Activated naive CD8-positive, alpha-beta T cell treated with anti-CD3 and anti-CD28 coated beads, Interleukin-2, amount 10 ng/mL, durations not matched to agents 7 days and 5 days (primary cell): ENCODE measurements at places on chromosomes 16 and 17. TPM values are rescaled to one million over a fixed set of nuclear protein-coding genes. Genes with fewer than 3 reads are reported as not detected.

VWA3A gene
- total RNA-seq: 0.51 TPM

CEP20 gene
- 36.6 TPM for total RNA-seq

MYADML2 gene
- total RNA-seq: not detected

LRRC37A gene
- total RNA-seq: 7.6 TPM

TEKT1 gene
- total RNA-seq: not detected

ATPAF2 gene
- total RNA-seq: 22.9 TPM

SLC5A11 gene
- 0.75 TPM for total RNA-seq

WFDC1 gene
- not detected for total RNA-seq

HOXB7 gene
- total RNA-seq: 1.0 TPM

MYH13 gene
- total RNA-seq: not detected

TEKT3 gene
- not detected for total RNA-seq

KCTD13 gene
- 50.0 TPM for total RNA-seq

CCDC200 gene
- 0.45 TPM for total RNA-seq

SLC5A2 gene
- total RNA-seq: 1.0 TPM

EIF3CL gene
- total RNA-seq: 65.1 TPM

TAF1C gene
- total RNA-seq: 70.8 TPM

PPP1R27 gene
- total RNA-seq: not detected

ATP2C2 gene
- total RNA-seq: not detected

HBA2 gene
- not detected for total RNA-seq

ZFP90 gene
- 53.5 TPM for total RNA-seq

NUPR1 gene
- 0.20 TPM for total RNA-seq

MYH8 gene
- not detected for total RNA-seq

GRCh38 chr16:66271074-66272060 lies 95.1 kb upstream of the CDH5 start:
- DNase-seq: no peak

GRCh38 chr17:67015001-67015400 lies 29.4 kb upstream of the CACNG1 start:
- no peak for DNase-seq

DNA sequence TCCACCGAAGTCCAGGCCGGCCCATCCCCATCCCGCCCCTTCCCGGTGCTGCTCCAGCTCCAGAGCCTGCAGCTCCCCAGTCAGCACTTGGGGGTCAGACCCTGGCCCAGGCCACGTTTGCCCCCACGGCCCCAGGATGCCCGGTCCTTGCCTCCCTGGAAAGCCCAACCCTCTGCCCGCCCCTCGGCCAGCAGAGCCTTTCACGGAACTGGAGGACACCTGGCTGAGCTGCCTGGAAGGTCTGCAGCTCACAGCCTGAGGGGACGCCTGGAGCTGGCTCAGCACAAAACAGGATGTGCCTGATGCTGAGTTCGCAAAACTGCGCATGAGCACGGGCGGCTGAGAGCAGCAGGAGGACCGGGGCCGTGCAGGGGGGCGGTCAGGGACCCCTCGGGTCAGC lies 29.7 kb upstream of the SSTR5 start:
- DNase-seq: no peak

DNA sequence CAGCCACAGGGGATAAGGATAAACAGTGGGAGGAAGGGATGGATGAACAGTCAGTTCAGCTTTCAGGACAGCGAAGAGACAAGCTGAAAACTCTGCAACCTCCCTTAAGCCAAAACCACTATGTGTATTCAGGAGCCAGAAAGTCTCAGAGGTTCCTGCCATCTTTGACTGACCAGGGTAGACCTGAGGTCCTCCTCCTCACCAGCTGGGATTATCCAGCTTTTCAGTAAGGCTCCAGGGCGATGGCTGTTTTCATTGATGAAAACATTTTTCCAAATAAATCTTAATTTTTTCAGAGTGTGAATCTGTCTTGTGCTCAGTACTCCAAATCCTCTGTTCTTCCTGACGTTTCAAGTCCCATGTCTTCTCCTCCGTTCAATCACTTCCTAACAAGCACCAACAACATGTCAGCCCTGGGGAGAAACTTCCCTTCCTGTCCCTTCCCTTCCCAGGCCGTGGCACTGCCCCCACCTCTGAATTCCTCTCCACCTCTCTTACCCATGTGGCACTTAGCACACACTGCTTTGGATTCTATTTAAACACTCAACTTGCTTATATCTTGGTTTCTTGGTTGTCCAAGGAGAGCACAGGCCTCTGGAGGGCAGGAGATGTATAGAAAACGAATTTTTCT lies 5.2 kb downstream of the HSDL1 start:
- DNase-seq: no peak

DNA sequence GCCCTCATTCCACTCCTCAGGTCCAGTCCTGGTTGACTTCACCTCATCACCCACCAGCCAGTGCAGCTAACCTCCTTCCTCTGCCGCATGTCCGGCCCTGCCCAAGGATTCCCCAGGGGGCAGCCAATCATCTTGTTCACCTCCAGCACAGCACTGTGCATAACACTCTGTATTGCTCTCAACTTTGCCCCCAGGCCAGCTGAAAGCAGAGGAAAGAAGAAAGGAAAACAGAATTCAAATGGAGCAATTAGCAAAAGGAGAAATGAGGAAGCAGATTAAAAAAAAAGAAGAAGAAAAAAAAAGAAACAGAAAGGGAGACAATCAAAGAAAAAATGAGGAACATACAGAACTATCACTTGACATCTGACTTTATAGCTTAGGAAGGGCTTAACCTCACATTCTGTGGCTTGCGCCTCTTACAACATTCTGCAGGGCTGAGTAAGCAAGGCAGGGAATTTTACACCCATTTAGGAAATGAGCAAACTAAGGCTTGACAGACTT lies 26.1 kb downstream of the GAS7 start:
- DNase-seq: no peak

GRCh38 chr17:46813920-46814319 lies 4.6 kb downstream of the WNT3 start:
- DNase-seq: no peak

DNA sequence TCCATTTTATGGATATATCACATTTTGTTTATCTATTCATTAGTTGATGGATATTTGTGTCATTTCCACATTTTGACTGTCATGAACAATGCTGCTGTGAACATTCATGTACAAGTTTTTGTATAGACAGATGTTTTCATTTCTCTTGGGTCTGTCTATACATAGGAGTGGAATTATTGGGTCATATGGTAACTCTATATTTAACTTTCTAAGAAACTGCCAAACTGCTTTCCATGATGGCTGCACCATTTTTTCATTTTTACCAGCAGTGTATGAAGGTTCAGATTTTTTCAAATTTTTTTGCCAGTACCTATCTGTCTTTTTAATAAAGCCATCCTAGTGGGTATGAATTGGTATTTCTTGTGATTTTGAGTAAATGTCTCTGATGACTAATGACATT lies 15.5 kb downstream of the NFAT5 start:
- no peak for DNase-seq

DNA sequence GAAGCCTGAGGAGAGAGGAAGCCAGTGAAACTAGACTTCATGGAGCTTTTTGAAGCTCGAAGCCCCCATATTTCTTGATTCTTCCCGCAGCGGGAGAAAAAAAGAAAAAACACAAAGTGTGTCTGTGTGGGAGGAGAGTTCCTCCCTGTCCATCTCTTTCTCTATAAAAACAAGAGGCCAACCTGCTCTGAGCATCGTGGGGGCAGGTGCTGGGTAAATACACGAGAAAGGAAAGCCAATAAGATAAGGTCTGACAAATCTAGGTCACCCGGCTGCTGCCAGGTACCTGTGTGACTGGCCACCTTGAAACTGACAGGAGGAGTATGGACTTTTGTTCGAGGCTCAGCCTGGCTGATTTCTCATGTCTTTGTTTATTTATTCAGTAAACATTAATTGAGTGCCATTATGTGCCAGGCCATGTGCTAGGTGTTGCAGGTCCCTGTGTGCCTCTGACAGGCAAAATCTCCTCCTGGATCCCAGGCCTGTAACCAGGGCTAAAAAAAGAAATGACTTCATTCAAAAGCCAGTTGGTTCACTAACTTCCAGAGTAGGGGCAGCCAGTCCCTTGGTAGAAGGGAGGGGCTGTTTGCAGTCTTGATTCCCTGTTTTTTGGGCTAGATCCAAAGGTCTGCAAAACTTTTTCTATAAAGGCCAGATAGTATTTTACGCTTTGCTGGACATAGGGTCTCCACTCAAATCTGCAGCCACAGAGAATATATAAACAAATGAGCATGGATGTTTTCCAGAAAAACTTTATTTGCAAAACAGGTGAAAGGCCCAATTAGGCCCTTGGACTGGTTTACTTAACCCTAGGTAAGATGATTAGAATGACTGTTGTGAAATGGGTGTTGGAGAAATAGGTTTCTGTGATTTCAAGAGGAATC lies 35.6 kb downstream of the YPEL2 start:
- no peak for DNase-seq

DNA sequence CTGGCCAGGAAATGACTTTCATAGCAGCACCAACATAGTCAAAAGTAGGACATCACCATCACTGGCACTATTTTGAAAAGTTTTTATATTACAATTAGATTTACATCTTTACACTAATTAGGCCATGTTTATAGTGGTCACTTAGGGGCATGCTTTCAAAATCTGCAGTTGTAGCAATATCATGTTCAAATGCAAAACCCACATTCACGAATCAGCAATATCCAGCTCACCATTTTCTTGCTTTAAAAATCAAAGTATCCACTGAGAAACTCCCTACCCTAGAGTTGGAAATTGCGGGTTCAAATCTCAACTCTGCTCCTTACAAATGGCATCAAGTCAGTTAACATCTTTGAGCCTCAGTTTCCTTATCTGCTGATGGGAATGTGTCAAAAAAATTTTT lies 237.4 kb downstream of the ZFHX3 start:
- DNase-seq: no peak

DNA sequence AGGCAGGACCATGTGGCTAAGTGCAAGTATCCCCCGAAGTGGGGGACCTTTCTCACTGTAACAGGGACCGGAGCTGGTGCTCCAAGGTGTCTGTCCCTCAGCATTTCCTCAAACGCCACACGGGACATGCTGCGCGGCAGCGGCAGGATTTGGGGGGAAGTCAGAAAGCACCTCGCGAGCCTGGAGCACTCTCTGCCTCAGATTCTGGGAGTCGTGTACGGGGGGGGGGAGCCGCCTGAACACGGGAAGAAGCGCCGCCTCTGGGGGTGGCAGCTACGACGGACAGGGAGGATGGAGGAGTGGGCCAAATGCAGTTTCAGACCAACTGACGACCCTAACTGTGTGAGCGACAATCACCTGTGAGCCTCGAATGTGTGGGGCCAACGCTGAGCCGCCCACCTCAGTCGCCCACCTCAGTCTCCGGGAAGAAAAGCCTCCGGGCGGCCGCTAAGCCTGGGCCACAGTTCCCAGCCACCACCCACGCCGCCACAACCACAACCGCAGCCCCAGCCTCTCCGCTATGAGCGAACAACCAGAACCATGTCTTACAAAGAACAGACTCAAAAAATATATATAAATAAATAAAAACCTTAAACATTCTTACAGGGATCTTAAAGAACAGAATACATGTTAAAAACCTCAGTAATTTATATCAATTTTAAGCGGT lies 8.8 kb upstream of the TRAP1 start:
- no peak for DNase-seq

- no peak for DNase-seq
Observed at GRCh38 chr17:32551186-32551955, 64.6 kb downstream of the CDK5R1 start.

DNA sequence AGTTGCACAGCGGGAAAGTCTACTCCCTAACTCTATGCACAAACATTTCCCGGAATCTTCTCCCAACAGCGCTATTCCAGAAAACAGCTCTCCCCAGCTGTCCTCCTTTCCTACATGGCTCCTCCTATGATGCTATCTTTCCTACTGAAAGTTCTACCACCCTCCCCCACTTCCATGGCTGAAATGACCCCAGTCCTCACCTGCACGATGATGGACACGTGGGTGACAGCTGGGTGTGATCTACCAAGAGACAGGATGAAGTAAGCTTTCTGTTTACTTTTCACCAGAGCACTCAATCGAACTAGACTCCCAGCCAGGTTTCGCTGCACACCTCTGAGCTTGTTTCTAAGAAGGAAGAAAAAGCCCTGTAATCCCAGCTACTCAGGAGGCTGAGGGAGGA lies 10.7 kb downstream of the CTC1 start:
- no peak for DNase-seq

- DNase-seq: peak; percentile 43
Observed at GRCh38 chr16:56262148-56262547, 70.9 kb downstream of the GNAO1 start.

GRCh38 chr17:39629494-39629880 lies 2.7 kb downstream of the PPP1R1B start:
- no peak for DNase-seq

- no peak for DNase-seq
Observed at GRCh38 chr17:73910206-73910605, 266.0 kb upstream of the SDK2 start.

DNA sequence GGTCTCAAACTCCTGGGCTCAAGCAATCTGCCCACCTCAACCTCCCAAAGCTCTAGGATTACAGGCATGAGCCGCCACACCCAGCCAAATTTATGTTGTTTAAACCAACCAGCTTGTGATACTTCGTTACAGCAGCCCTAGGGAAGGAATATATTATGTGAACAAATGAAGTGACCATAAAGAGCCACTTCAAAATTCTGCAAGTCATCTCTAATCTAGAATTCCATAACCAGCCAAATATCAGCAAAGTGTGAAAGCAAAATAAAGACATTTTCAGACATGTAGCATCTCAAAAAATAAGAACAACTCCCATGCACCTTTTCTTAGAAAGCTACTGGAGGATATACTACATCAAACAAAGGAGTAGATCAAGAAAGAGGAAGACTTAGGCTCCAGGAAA lies 36.0 kb downstream of the AIPL1 start:
- DNase-seq: no peak

- DNase-seq: no peak
Observed at GRCh38 chr16:74372953-74373846, 2.9 kb upstream of the NPIPB15 start.

GRCh38 chr16:11203111-11203623 lies 52.8 kb downstream of the SOCS1 start:
- no peak for DNase-seq

DNA sequence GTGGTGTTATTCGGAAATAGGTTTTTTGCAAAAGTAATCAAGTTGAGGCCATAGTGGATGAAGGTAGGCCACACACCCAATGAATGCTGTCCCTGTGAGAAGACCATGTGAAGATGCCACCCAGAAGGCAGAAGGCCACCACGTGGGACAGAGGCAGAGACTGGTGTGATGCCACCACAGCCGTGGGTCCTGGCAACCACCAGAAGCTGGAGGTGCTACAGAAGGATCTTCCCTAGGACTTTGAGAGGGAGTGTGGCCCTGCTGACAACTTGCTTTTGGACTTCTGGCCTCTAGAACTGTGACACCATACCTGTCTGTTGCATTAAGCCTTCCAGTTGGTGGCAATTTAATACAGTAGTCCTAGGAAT lies 49.3 kb downstream of the RMI2 start:
- DNase-seq: no peak

- DNase-seq: no peak
Observed at GRCh38 chr17:43595466-43595865, 49.3 kb upstream of the ETV4 start.

- DNase-seq: no peak
Observed at GRCh38 chr17:4017377-4017776, 53.1 kb upstream of the ATP2A3 start.

GRCh38 chr17:47281216-47281615 lies 27.6 kb downstream of the ITGB3 start:
- DNase-seq: no peak

GRCh38 chr16:72620853-72621252 lies 427.1 kb downstream of the ZFHX3 start:
- no peak for DNase-seq

GRCh38 chr17:4899341-4900230 lies at the start of gene C17orf107:
Gene C17orf107 (plus strand): TSS chr17:4899536. CDS start chr17:4899763, 227 bp downstream.
- DNase-seq: peak; percentile 87

GRCh38 chr17:8896641-8897635 lies 29.5 kb upstream of the PIK3R6 start:
- no peak for DNase-seq

- peak; percentile 13 for DNase-seq
Observed at GRCh38 chr17:77352996-77353395, 212.2 kb downstream of the SEC14L1 start.
